ENCODE measurements at places on chromosomes 1 and 21.

DNA sequence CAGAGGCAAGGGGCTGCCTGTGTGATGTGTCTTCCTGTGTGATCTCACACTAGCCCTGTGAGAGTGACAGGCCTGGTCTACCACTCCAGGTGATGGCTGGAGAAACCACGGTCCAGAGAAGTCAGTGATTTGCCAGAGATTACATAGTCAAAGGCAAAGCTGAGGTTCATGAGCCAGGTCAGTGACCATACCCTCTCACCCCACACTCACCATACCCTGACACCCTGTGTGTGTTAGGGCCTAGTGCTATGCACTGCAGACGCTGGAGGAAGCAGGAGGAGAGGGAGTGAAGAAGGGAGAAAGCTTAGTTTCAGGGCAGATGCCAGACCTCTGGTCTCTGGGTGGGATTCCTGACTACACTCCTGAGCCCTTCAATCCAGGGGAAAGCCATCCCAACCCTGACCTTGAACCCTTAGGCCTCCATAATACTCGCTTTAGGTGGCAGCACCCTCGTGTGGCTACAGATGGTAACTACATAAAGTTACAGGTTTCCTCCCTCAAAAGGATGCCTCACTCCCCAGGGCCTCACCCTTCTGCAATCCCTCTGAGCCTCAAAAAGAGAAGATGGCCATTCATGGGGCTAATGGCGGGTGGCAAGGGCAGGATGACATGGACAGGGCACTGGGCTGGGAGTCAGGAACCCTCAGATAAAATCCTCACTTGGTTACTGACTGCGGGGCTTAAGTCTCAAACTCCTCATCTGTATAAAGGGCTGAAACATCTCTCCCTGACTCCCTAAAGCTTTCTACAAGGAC, 20.8 kb upstream of the SDC3 start:
- DNase-seq, result peak; percentile 31

DNA sequence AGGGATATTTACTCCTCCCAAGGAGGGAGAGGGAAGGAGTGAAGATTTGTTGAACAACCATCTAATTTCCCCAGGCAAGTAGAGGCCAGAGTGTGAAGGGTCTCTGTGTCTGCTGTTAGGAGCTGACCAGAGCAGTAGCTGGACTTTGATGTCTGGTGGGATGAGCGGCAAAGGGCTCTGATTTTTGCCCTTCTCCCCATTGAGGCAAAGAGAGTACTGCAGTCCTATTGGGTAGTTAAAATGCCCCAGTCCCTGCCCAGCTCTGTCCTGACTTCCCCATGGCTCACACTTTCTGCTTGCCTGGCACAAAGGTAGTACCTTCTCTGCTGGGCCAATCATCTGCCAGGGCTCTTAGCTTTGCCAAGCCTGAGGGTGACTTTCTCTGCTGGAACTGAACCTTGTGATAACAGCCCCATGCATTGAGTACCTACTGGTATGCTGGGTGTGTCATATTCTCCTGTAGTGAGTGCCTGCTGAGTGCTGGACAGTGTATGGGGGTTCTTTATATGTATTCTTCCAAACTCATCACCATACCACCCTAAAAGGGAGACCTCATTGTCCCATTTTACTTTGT, 64.0 kb upstream of the SELENON start:
- DNase-seq, result no peak

GRCh38 chr1:4931486-4931885, 277.1 kb downstream of the AJAP1 start:
- no peak for DNase-seq

GRCh38 chr1:29959356-29959755, 723.0 kb downstream of the PTPRU start:
- no peak for DNase-seq

GRCh38 chr1:229908689-229909088, 158.3 kb upstream of the GALNT2 start:
- no peak for DNase-seq

- no peak for DNase-seq
Observed at GRCh38 chr1:43015269-43015668, 56.6 kb upstream of the SLC2A1 start.

DNA sequence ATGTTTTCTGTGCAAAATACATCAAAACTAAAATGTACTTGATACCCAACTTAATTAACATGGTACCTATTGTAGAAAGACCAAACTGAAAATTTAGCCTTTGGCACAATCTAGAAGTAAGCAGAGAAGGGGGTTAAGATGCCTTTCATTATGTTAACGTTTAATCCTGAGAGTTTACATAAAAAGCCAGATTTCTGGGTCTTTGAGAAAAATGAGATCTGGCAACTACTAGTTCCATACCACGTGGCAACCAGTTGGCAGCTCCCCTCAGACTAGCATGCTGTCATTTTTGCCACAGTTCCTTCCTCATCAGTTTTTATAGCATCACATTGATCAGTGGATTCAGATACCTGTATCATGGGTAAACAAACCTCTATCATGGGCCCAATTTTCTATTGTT, 1.5 kb downstream of the RO60 start:
- peak; percentile 16 for DNase-seq

DNA sequence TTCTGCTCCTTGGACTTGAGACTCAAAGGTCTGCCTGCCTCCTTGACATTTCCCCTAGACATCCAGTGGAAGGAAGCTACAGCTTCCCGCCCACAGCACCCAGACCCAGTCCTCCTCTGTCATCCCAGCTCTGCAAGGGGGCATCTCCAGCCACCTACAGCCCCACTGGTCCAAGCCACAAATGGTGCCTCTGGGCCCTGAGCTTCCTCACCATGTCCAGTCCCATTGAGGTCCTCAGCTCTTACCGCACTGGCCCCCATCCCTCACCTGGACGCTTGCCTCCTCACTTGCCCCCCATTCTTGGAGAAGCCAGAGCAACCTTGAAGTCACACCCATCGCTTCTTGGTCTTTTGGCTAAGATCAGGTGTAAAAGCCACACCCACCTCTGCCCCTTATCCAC, 13.2 kb downstream of the PODN start:
- no peak for DNase-seq

DNA sequence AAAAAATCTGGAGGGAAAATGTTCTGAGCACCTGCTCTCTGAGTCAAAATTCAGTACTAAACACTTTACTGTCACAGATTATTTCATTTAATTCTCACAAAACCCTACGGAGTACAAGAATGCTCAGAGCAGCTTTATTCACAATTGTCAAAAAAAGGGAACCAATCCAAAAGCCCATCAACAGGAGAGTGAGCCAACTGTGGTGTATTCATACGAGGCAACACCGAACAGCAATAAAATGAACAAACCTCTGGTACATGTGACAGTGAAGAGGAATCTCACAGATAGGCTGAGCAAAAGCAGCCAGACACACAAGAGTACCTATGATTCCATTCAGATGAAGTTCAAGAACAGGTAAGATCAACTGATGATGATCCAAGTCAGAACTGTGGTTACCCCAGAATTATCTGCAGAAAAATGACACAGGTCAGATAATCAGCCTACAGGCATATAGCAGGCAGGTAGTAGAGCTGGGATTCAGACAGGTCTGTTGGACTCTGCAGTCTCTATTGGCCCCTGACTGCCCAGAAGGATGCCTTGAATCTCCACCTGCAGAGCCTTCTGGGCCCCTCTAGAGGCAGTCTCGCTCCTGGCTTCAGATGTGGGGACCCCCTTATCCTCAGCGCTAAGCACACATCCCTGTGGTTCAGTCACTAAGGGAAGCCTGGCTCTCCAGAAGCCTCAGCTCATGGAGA, 19.2 kb downstream of the SLC9A1 start:
- no peak for DNase-seq

DNA sequence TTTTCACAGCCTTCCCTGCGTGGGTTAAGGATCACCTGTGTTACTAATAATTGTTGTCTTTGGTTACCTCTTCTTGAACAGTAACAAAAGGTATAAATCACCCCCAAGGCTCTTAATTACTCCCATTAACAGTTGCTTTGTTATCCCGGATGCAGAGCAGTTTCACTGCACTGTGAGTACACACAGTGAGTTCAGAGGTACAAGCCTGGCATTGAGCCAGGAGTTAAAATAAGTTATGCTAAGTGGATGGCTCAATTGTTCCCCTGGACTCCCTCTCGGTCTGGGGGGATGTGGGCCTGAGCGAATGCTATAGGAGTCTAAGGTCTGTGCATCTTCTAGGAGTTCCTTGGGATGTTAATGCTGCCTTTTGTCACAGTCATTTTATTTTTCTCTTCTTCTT, 258.3 kb downstream of the ATG4C start:
- DNase-seq, result peak; percentile 25

DNA sequence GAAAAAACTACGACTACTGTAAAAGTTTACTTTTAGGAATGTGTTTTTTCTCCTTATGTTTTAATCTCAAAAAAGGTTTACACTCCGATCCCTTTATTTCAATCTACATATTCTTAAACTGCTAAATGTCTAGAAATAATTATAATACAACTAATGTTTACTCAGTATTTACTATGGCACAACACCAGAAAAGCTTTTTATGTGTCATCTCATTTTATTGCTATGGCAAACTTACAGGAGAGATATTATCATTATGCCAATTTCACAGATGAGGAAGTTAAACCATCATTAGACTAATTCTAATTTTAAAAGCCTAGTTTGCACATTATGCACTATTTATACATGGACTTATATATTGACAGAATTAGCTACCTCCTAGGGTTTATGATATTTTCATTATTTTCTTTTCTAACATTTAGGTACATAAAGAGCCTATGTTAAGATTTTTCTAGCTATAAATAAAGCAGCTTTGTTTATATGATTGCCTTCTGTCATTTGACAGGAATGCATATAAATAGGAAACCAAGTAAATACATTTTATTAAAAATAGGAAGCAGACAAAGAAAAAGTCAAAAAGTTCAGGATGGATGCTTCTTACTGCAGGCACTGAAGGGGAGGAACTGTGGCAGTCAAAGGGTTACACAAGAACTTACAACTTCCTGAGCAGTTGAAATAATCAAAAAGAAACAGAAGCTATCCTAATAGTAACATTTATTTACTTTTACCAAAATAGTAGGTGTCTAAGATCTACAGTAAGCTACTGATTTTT, 442.4 kb downstream of the LTN1 start:
- DNase-seq, result no peak

DNA sequence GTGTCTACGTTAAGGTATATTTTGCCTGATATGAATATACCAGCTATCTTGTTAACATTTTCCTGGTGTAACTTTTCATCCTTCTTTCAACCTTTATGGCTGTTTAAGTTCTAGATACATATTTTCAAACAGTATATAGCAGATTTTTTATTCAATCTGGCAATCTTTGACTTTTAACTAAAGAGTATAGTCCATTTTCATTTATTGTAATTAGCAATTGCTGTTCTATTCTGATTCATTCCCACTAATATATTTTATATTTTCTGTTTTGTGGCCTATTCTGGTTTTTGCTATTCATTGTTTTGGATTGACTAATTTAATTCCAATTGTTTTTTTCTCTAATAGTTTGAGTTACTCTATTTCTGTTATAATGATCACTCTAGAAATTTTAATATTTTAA, 7.3 kb upstream of the C1orf162 start:
- no peak for DNase-seq

Measured in MM.1S (cell line).